Effector CD8-positive, alpha-beta T cell (primary cell): ENCODE measurements at places on chromosomes 2 and 18.

DNA sequence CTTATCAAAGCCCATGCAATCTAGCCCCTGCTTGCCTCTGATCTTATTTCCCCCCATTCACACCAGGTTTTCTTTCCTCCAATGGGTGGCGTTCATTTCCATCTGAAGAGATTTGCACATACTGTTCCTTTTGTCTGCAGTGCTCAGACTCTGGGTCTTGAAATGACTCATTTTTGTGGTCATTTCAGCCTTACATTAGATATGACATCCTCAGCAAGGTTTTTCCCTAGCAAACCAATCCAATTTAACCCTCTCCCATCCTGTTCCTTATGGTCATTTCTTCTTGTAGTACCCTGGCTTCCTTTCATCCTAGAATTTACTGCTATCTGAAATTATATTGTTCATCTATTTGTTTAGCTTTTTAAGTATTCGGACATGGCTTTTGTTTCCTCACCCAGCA, 42.5 kb upstream of the SCN1A start:
- no peak for DNase-seq

GRCh38 chr2:138564586-138565229, 63.1 kb downstream of the SPOPL start:
- no peak for DNase-seq

DNA sequence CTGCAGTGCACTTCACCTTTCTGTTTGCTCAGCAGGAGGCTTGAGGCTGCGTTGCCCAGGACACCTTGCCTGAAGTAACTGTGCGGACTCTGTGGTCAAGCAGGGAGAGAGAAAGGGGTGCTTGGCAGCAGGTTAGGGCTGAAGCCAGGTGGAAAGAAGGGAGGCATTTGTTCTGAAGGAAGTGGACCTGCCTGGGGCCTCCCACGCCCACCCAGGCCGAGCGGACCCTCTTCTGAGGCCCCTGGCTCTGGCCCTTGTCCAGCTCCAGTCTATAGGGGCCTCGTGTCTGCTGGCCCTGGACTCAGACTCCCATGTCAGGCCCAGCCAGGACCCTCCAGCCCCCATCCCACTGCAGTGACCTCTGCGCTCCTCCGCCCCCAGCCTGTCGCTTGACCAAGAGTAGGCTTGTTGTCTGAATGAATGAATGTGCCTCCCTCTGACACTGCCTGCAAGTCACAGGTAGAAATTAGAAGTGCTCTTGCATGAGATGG, 2.5 kb downstream of the SNED1 start:
- no peak for DNase-seq

DNA sequence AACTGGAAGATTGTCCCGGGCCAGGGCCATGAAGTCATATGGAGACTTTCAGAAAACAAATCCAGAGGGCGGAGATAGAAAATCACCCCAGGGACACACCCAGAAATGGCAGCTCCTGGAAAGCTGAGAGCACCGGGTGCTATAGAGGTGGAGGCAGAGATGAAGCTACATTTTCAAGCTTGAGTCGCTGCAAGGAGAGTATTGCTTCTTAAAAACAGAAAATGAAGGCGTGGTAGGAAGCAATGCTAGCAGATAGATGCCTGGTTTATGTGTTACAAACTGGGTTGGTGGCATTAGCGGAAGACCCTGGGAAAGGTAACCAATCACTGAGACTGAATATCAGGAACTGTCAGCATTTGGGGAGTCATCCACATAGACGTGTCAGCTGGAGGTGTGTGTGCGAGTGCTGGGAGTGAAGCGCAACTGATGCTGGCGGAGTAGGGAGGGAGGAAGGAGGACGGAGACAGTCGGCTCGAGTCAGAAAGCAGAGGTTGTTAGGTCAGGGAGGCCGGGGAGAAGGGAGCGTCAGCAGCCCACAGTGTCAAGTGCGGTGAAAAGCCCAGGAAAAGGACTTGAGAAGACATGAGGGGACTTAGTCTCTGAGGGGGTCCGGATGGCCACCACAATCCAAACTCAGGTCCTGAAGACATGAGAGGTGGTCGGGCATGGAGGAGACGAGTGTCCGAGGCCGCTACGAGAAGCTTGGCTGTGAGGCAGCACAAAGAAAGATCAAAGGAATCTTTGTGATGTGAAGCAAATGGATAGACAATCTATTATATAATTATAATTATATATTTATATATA, 45.4 kb downstream of the C18orf63 start:
- no peak for DNase-seq

DNA sequence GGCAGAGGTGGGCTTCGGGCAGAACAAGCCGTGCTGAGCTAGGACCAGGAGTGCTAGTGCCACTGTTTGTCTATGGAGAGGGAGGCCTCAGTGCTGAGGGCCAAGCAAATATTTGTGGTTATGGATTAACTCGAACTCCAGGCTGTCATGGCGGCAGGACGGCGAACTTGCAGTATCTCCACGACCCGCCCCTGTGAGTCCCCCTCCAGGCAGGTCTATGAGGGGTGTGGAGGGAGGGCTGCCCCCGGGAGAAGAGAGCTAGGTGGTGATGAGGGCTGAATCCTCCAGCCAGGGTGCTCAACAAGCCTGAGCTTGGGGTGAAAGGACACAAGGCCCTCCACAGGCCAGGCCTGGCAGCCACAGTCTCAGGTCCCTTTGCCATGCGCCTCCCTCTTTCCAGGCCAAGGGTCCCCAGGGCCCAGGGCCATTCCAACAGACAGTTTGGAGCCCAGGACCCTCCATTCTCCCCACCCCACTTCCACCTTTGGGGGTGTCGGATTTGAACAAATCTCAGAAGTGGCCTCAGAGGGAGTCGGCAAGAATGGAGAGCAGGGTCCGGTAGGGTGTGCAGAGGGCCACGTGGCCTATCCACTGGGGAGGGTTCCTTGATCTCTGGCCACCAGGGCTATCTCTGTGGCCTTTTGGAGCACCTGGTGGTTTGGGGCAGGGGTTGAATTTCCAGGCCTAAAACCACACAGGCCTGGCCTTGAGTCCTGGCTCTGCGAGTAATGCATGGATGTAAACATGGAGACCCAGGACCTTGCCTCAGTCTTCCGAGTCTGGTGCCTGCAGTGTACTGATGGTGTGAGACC, at the start of gene PROC:
Gene PROC, plus strand, starts transcription at position 128 of the 812 bp plus-strand sequence. CDS start 1,516 bp downstream, outside the sequence.
- DNase-seq, result no peak

DNA sequence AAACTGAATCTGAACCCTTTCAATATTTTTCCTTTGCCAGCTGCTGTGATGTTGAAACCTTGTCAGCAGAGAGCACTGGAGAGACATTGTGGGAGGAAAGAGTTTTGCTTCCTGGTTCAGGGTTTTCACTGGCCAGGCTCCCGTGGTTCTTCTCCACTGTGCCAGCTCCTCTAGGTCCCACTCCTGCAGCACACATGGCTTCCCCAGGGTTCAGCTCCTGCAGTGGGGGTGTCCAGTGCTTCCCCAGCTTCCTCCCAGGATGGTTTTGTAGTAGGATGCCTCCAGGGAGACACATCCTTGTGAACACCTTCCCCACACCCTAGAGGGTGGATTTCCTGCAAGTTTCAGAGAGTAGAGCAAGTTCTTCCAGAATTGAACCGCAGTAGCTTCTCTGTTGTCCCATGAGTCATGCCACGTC, 24.0 kb upstream of the SULT1C3 start:
- DNase-seq, result no peak

DNA sequence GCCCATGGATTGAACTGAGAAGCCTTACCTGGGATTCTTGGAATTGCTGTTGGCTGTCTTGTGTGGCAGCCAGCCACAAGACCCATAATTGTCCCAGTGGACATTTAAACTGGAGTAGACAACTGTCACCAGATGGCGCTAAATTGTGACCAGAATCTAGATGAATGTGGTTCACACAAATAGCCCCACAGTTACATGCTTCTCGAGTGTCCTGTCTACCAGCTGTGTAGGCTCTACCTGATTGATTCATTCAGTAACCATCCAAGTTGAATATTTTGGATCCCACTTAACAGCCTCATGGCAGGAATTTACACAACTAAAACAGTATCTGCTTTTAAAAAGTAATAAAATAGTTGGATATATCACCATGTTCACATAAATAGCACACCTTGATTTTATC, 73.2 kb downstream of the MAP4K4 start:
- no peak for DNase-seq

DNA sequence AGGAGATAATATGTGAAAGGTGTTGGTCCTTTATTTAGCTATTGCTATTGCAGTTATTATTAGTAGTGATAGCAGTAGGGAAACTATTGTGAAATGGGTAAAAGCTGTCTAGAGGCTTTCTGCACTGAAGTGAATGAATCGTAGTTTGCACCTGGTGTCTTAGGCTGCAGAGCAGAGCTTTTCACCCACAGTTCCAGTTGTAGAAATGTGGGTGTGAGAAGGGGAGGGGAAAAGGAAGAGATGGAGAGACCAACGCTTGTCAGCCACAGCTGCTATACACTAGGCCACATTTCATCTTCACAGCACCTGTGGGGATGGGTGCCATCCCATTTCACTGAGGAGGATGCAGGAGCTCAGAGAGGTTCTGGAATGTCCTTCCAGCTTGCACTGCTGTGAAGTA, 50.0 kb downstream of the TRPM8 start:
- DNase-seq, result no peak

GRCh38 chr18:9575558-9575957, 38.8 kb downstream of the PPP4R1 start:
- DNase-seq, result no peak

DNA sequence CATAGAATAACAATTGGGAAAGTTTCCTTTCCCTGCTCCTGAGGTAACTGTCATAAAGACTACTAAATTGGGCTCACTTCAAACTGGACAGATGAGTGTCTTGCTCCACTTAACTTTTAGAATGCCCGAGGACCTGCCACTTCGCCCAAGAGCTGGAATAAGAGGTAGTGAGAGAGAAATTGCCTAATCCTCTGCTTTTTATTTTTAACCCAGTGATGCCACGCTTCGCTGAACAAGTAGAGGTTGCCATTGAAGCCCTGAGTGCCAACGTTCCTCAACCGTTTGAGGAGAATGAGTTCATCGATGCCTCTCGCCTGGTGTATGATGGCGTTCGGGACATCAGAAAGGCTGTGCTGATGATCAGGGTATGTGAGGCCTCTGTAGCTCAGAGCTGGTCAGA, 269.4 kb upstream of the LRRTM1 start:
- DNase-seq, result no peak

DNA sequence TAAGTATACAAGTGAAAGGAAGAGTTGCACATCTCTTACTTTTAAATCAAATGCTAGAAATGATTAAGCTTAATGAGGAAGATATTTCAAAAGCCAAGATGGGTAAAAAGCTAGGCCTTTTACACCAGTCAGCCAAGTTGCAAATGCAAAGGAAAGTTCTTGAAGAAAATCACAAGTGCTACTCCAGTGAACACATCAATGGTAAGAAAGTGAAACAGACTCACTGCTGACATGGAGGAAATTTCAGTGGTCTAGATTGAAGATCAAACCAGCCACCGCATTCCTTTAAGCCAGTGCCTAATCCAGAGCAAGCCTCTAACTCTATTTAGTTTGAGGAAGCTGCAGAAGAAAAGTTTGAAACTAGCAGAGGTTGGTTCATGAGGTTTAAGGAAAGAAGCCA, 79.1 kb downstream of the RBBP8 start:
- no peak for DNase-seq

- no peak for DNase-seq
Observed at GRCh38 chr2:49255409-49255971, 101.2 kb upstream of the FSHR start.

DNA sequence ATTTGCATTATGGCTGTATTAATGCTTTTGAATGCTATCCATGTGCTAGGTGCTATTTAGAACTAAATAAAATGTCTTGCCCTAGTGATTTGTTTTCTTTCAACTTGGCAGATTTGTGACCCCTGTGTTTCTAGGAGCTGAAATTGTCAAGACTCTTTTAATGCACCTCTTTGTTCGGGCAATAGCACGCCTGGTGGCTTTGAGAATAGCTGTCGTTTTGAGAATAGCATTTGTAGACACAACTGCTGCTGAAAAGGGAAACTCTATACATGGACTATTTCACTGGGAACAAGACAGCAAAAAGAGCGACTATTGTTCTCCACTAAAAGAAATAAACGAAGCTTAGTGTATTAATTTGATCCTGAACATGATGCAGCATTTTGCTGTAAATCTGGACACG, 352.1 kb upstream of the ZNF521 start:
- DNase-seq, result no peak

DNA sequence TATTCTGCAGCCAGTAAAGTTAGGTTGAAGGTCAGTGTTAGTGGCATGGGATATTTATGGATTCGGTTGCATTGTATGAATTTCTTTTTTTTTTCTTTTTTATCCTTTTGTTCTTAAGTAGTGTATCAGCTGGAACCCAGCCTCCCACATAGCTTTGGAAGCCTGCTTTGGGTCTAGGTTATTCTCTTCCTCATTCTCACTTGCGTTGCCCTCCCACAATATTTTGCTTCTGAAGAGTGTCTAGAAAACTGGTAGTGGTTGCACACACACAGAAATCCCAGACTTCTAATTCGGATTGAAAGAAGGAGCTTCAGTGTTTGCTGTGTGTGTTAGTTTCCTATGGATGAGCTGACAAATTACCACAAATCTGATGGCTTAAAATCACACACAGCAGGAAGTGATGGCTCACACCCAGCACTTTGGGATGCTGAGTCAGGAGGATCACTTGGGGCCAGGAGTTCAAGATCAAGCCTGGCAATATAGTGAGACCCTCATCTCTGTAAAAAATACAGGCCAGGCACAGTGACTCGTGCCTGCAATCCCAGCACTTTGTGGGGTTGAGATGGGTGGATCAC, 104.8 kb downstream of the ARL4C start:
- DNase-seq, result no peak
